Testis (tissue), 5 donors: ENCODE measurements at places on chromosomes 11 and 22. TPM values are rescaled to one million over a fixed set of nuclear protein-coding genes. Genes with fewer than 3 reads are reported as not detected.

APOA4 gene
- polyA plus RNA-seq = not detected

DNA sequence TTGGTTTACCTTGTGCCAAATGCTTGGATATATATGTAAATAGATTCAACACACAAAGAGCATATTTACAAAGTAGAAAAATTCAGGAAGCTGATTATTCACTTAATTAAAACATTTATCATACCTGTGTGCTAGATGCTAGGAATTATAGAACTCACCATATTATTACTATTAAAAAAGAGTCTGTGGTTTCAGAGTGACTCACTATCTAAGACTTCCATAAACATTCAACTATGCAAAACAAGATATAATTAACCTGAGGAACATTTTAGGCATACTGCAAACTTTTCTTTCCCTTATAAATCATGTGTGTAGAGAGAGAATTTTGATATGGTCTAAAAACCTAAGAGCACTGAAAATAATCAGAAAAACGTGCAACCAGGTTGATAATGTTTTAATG lies 27.3 kb downstream of the CTSC start:
- DNase-seq = no peak

DNA sequence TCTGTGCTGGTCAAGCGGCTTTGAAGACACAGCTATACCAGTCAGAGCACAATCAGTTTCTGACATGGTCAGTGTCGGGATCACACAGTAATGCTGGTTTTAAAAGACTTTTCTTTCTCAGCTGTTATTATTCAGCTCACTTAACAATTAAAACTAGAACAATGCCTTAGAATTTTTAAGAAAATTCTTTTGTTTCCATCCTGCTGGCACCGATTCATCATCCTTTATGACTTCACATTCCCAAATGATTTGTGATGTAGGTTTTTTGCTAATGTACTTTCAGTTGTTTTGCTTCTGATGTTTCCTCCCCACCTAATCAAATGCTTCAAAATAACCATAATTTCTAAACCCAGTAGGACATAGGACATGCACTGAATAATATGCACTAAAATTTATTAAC lies 34.5 kb upstream of the OLFML1 start:
- DNase-seq = no peak

CFL1 gene
- polyA plus RNA-seq = 647 TPM

GRCh38 chr11:2555336-2555735 lies 110.5 kb downstream of the KCNQ1 start:
- DNase-seq = no peak

- DNase-seq = peak; percentile 60
These were observed 35.9 kb upstream of the PRDM11 start for GRCh38 chr11:45110562-45110961.

DNA sequence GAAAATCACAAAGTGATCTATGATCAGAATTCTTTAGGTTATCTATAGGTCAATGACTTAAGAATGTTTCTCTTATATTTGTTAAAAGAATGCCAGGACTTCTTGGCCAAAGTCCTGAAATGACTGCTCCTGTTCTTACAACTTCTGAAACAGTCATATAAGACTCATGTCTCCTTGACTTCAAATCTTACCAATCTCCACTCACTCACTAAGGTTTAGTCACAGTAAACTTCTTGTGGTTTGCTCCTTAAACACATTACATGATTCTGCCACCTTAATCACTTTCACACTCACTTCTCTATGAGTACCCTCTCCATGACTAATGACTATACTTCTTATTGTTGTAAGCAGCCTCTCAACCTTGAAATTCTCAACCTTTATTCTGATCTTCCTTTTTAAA lies 648.7 kb upstream of the CCDC179 start:
- DNase-seq = no peak

WT1 gene
- polyA plus RNA-seq = 62.2 TPM

KCNE3 gene
- 3.3 TPM for polyA plus RNA-seq

GRCh38 chr11:121574801-121575200 lies 122.0 kb upstream of the SORL1-AS1 start:
- DNase-seq = no peak

GRCh38 chr11:92841719-92842118 lies 127.7 kb upstream of the MTNR1B start:
- no peak for DNase-seq

KCNA4 gene
- 0.73 TPM for polyA plus RNA-seq

DNA sequence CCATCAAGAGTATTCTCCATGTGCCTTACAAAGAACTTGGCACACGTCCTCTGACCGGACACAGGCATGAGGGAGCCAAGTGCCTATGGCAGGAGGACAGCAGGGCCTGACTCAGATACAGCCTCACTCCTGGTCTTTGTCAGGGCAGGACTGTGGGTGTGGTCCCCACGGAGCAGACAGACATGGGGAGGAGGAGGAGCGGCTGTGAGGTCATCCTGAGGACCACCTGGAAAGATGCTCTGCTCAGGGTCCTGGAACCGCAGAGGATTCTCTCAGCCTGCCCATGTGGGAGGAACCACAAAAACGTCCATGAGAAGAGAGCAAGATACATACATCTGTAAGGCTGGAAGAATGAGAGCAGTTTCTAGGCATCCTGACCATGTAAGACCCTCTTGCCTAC lies 576.3 kb downstream of the BRD1 start:
- DNase-seq = no peak

- no peak for DNase-seq
These were observed 238.9 kb downstream of the NTM start for GRCh38 chr11:131609337-131609736.
